ENCODE measurements at places on chromosomes 16 and 17.

DNA sequence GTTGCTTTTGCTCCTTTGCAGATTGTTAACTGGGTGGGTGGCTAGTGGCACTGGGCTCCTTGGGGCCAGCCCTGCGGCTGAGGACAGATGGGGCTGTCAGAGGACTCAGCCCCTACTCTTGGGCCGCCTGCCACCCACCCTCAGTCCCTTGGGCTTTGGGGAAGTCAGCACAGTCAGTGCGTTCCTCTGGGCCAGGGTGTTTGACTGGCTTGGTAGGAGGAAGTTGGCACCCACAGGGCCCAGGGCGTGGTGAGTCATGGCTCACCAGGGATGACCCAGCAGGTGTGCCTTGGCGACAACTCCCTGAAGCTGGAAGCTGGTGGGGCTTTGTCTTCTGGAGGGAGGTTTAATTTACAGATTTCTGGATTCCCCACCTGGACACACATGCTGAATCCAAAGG, 32.4 kb downstream of the HAPSTR1 start:
- peak; percentile 30 for DNase-seq
- H3K27ac ChIP-seq, result no peak overlapping the region
- H3K4me1 ChIP-seq, result peaks cover 26% of the 10 kb centered on the region
- H3K27me3 ChIP-seq, result no peaks in the 10 kb centered on the region

GRCh38 chr16:60755907-60756306, 1280.3 kb downstream of the CDH8 start:
- DNase-seq, result no peak
- H3K27ac ChIP-seq, result no peak overlapping the region
- no peaks in the 10 kb centered on the region for H3K27me3 ChIP-seq
- no peak overlapping the region for H3K4me3 ChIP-seq
- H3K4me1 ChIP-seq, result no peaks in the 10 kb centered on the region

DNA sequence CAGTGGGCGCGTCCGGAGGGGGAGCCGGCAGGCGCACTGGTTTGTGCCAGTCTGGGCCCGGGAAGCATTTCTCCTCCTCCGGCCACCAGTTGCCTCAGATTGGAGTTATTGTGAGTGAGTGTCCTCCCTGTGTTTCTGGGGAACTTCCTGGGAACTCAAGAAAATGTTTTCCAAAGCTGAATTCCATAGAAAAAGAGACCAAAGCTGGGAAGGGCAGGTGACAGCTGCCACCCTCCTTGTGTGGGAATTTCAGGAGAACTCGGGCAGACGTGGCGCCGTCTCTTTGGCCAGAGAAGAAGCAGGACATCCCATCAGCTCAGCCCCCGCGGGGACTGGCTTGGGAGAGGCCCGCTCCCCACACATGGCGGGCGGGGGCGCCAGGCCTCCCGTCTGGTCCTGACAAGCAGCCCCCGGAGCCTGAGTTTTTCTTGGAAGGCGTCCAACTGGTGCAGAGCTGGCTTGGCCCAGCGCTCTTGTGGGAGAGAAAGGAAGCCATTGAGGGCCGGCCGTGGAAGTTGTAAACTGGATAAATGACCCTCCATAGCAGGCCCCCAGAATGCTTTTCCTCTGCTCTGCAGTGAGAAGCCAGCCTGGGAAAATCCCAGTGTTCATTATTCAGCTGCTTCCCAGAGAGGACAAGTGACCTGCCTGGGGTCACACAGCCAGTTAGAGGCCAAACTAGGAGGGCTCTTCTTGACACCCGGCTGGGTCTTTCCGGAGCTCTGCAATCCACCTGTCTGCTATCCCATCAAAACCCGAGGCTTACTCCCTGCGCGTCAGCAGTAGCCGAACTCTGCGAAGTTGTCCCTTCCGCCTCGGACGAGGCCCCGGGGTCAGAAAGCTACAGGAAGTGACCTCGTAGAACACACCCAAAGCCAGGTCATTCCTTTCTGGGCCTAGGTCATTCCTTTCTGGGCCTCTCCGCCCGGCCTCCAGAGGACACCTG, 39.2 kb upstream of the GSE1 start:
- H3K27ac ChIP-seq, result peak overlapping the region; percentile 54
- H3K36me3 ChIP-seq, result no peaks in the 10 kb centered on the region
- peak; percentile 60 for DNase-seq
- peaks cover 75% of the 10 kb centered on the region for H3K4me1 ChIP-seq
- H3K4me3 ChIP-seq, result no peak overlapping the region

- no peak overlapping the region for H3K4me3 ChIP-seq
- no peak for DNase-seq
- no peak overlapping the region for H3K27ac ChIP-seq
- no peaks in the 10 kb centered on the region for H3K27me3 ChIP-seq
These were observed 62.7 kb downstream of the SEC14L1 start for GRCh38 chr17:77203436-77203835.

DNA sequence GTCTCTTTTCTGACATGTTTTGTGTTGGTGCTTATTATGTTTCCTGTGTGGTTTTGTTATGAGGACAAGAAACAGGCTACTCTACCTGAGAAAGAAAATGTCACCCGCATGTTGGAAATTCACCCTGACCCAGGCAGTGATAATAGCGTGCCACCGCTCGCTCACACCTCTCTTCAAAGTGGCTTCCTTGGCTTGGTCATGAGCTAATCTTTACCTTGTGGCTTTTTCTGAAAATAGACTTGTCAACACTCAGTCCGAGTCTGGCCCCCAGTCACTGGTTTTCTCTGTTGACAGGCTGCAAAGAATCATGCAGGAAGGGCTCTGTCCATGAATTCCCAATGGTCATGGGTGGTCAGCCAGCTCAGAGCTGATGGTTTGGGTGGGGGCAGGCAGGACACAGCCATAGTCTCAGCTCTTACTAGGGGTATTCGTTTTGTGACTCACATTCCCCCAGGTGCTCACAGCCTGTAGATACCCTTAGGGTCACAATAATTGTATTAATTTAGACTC, 121.3 kb upstream of the CACNG5 start:
- no peaks in the 10 kb centered on the region for H3K36me3 ChIP-seq
- H3K27me3 ChIP-seq, result no peaks in the 10 kb centered on the region
- no peak overlapping the region for H3K27ac ChIP-seq
- DNase-seq, result no peak
- no peak overlapping the region for H3K4me3 ChIP-seq
- H3K4me1 ChIP-seq, result peaks cover 13% of the 10 kb centered on the region

DNA sequence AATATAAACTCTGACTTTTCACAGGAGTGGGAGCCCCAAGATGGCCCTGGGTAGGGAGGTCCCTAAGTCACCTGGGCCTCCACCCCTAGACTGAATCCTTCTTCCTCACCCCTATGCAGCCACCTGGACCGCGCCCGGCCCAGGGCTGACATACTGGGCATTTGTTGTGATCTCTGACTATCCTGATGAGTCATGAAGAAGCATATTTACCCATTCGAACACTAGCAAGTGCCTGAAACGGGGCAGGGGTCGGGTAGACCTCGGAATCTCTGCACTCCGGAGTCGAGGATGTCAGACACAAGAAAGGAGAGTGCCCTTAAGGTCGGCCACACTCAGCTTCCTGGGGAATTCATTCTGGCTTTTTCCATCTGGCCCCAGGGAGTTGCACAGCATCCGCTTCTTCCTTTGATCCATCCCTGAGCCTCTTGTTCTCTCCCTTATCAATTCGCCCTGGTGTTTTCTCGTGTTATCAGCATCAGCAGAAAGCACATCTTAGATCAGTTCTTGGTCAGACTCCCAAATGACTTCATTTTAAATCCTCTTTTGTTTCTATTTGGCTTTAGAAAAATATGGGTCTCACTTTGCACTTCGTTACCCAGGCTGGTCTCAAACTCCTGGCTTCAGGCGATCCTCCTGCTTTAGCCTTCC, 10.4 kb downstream of the METTL22 start:
- no peak overlapping the region for H3K27ac ChIP-seq
- peaks cover 10% of the 10 kb centered on the region for H3K4me1 ChIP-seq
- peaks cover 98% of the 10 kb centered on the region for H3K36me3 ChIP-seq

DNA sequence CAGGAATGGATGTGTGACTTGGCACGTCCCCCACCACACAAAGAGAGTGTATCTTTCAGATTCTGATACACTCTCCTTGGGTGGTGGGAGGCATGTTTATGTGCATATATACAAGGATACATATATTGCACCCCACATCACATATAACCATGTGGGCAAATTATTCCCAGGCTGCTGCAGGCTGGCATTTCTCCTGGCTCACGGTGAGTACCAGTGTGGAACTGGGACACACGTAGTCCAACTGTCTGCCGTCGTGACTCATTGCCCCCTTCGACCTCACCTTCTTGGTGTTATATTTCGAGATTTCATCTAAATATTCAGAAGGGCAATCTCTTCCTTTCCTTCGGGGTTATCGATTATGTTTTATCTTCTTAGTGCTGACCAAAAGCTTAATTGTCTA, 24.4 kb downstream of the ARHGAP44 start:
- H3K36me3 ChIP-seq, result no peaks in the 10 kb centered on the region
- no peak overlapping the region for H3K27ac ChIP-seq
- H3K4me3 ChIP-seq, result no peak overlapping the region
- no peaks in the 10 kb centered on the region for H3K27me3 ChIP-seq
- no peak for DNase-seq

- H3K27me3 ChIP-seq, result no peaks in the 10 kb centered on the region
- no peak overlapping the region for H3K27ac ChIP-seq
- no peaks in the 10 kb centered on the region for H3K4me1 ChIP-seq
- H3K4me3 ChIP-seq, result no peak overlapping the region
These were observed 903.9 kb downstream of the CDH11 start for GRCh38 chr16:64217789-64218535.

DNA sequence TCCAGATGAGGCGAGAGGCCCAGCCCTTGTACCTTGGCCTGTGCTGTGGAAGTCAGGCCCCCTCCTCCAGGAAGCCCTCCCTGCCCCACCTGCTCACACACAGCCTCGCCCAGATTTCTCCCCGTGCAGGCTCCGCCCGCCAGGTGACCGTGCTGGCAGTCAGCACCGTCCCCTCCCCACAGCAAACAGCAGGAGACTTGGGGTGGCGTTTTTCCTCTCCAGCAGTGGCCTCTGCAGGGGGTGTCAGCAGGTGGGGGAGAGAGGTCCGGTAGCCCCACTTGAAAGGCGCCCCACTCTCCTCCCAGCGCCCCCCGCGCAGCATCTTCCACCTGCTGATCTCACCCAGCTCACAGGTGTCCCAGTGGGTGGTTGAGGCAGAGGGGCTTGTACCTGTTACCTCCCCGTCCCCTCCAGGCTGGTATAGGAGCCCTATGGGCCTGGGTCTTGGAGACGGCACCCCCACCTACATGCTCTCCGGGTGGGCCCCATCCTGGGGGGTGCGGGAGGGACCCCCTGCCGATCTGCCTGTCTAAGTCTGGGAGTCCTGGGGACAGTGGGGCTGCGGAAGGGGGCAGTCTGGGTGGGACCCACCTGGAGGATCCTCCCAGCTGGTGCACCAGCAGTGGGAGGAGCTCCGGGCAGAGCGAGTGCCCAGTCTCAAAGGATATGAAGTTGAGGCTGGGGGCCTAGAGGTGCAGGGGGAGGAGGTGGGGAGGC, 4.2 kb upstream of the C1QTNF8 start:
- no peak for DNase-seq
- no peaks in the 10 kb centered on the region for H3K4me1 ChIP-seq
- no peak overlapping the region for H3K4me3 ChIP-seq
- H3K27ac ChIP-seq, result no peak overlapping the region
- no peaks in the 10 kb centered on the region for H3K36me3 ChIP-seq
- H3K27me3 ChIP-seq, result no peaks in the 10 kb centered on the region

DNA sequence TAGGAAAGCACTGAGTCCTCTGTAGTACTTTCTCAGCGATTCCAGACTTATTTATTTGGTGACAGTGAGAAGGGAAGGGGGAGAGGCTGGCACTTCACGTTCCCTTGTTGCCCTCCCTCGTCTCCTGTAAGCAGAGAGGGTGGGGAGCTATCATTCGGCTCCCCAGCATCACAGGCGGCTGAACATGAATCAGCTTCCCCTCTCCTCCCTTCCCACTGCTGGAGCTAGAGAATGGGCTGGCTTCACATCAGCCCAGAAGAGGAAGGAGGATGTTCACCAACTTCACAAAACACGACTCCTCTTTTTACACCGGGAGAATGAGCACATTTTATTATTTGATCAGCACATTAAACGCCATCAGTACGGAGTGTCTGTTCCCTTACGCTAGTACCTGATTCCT, 6.7 kb upstream of the CMIP start:
- no peaks in the 10 kb centered on the region for H3K4me1 ChIP-seq
- DNase-seq, result no peak
- H3K27ac ChIP-seq, result no peak overlapping the region

GRCh38 chr16:11542069-11542744, 44.5 kb downstream of the LITAF start:
- H3K4me1 ChIP-seq, result no peaks in the 10 kb centered on the region
- H3K4me3 ChIP-seq, result no peak overlapping the region
- no peaks in the 10 kb centered on the region for H3K36me3 ChIP-seq
- no peak for DNase-seq
- H3K27me3 ChIP-seq, result no peaks in the 10 kb centered on the region

DNA sequence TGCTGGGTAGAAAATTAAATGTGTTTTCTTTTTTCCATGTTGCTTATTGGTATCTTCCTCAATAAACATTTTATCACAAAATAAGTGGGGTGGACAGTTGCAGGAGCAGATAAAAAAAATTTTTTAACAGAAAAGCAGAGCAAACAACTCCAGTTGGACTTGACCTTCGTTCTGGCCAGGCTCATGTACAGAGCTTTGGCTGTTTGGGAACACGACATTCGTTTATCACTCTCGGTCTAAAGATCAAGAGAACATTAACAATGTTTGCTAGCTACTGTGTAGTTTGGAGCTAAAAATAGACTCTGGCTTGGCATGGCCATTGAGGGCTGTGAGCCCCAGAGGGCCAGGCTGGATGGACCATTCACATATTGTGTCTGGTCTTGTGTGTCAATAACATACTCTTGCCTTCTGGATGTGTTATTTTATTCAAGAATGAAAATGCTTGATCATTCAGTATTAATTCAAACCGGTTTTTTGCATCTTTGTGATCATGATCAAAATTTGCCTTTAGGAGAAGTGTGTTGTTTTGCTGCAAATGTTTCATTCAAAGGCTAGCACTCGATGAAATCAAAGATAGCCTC, 56.6 kb downstream of the TMEM186 start:
- H3K4me1 ChIP-seq, result no peaks in the 10 kb centered on the region
- H3K27ac ChIP-seq, result no peak overlapping the region
- no peak overlapping the region for H3K4me3 ChIP-seq

- peaks cover 27% of the 10 kb centered on the region for H3K36me3 ChIP-seq
- peaks cover 23% of the 10 kb centered on the region for H3K4me1 ChIP-seq
- H3K4me3 ChIP-seq, result peak overlapping the region; percentile 68
- no peaks in the 10 kb centered on the region for H3K27me3 ChIP-seq
- no peak for DNase-seq
These were observed 481 bp downstream of the CNTROB start for GRCh38 chr17:7932483-7932891.

- H3K27me3 ChIP-seq, result no peaks in the 10 kb centered on the region
- H3K4me1 ChIP-seq, result no peaks in the 10 kb centered on the region
- H3K36me3 ChIP-seq, result peaks cover 11% of the 10 kb centered on the region
- no peak overlapping the region for H3K27ac ChIP-seq
These were observed 10.9 kb upstream of the COPRS start for GRCh38 chr17:31869797-31870568.

DNA sequence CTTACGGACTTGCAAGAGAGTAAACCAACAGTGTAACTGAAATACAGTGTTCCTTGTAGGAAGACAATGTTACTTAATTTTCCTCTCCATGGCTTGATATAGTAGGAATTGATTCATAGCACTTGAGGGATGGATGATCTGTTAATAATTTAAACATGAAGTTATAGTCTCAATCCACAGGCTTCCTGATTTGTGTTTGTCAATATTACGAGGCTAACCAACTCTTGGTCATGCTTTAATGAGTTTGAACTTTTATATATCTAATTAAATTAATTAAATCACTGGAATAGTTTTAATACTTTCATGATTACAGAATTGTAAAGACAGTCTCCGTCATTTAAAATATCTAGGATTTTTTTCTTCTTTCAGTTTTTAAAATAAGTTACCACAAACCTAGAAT, 112.0 kb upstream of the HAS3 start:
- peaks cover 30% of the 10 kb centered on the region for H3K4me1 ChIP-seq
- H3K27me3 ChIP-seq, result no peaks in the 10 kb centered on the region
- H3K4me3 ChIP-seq, result no peak overlapping the region
- H3K27ac ChIP-seq, result peak overlapping the region; percentile 20
- no peaks in the 10 kb centered on the region for H3K36me3 ChIP-seq
- no peak for DNase-seq

Measured in A673 (cell line).